ENCODE measurements at places on chromosomes 2 and 18.
A peak's percentile ranks its signal among the peaks of the same experiment; 100 is the strongest.

DNA sequence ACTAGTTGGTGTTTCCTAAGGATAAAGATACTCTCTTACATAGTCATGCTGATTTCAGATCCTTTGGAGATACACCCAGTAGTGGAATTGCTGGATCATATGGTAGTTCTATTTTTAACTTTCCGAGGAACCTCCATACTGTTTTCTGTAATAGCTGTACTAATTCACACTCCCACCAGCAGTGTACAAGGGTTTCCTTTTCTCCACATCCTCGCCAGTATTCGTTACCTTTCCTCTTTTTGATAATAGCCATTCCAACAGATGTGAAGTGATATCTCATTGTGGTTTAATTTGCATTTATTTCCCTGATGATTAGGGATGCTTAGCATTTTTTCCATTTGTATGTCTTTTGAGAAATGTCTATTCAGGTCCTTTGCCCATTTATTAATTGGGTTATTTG is 34.0 kb downstream of the ACTR2 start:
- DNase-seq: peak; percentile 43

GRCh38 chr2:55153584-55154299 is 78.4 kb downstream of the CLHC1 start:
- DNase-seq: no peak

- DNase-seq: no peak
Measured at GRCh38 chr18:36348331-36348730, 50.8 kb downstream of the FHOD3 start.

DNA sequence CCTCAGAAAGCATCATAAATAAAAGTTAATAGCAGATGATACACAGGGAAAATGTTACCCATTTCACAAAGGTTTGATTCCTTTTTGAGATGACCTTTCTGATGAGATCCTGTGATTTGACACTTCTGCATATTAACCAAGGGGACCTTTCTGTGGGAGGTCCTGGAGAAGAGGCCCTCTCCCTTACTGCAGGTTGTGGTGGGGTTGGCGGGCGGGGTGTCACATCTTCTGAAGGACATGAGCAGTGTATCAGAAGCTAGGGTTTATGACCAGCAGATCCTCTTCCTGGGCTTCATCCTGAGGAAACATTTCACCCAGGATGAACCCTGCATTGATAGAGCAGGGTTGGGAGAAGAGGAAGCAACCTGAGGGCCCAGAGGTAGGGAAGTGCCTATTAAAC is 37.2 kb upstream of the SCLY start:
- no peak for DNase-seq

DNA sequence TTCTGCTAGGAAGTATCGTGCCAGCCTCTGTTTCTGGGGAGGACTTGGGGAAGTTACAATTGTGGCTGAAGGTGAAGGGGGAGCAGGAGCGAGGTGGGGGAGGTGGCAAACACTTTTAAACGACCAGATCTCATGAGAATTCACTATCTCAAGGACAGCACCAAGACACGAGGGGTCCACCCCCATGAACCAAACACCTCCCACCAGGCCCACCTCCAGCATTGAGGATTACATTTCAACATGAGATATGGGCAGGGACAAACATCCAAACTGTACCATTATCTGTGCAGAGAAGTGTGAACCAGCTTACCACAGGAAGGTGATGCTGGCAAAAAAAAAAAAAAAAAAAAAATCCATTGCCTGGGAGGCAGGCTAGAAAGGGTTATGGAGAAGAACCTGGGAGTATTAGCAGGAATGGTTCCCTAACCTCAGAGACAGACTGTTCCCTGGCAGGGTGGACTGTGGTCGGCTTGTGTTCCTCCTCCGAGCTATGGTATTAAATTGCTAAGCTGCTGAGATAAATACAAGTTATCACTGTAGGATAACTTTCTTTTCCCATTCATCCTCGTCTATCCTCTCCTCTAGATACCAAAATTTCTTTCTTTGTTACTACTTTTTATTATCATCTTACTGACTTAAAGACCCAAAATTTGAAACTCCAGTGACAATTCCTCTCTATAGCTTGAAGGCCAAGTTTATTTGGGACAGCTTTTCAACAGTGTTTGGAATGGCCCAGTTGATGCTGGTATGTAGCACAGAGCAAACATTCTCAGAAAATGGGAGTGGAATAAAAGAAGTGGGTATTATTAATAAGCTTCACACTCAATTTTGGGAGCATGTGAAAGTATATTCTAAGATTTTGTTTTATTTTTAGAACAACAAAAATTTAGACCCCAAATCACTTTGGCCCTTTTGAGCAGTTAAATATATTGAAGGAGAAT is 73.7 kb upstream of the MAP3K20 start:
- DNase-seq: no peak

- no peak for DNase-seq
Measured at GRCh38 chr2:158973116-158973956, 4.9 kb downstream of the TANC1 start.

DNA sequence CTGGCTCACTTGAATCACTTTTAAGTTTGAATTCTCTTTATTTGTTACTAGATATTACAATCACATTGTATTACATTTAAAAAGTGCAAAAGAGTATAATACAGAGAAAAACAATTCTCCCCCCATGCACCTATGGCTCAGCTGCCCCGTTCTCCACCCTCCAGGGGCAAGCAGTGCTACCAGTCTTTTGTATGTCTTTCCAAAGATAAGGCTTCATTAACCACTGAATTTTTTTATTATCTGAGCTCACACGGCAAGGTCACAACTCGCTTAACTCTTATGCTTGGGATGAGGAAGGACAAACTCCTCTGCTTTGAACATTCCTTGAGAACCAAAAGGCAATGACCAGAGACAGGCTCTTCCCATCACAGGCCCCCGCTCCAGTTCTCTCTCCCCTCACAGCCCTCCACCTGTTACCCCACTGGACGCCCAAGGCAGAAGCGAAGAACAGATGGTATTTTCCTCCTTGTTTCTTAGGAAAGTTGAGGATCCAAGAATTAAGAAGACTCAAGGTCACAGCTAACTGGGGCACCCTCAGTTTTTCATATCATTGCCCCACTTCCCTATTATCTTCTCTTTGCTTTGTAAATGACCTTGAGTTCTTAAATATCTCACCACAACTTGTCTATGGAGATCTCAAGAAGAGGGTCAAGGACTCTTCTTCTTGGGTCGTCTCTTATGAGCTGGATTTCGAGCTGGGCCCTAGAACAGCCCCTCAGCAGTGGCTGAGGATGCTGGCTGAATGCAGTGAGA is 30.1 kb downstream of the SH2D6 start:
- DNase-seq: no peak

GRCh38 chr2:171652416-171652785 is 34.9 kb upstream of the DYNC1I2 start:
- DNase-seq: peak; percentile 64

- DNase-seq: peak; percentile 92
Measured at GRCh38 chr2:46655551-46656436, 176.4 kb downstream of the TMEM247 start.

DNA sequence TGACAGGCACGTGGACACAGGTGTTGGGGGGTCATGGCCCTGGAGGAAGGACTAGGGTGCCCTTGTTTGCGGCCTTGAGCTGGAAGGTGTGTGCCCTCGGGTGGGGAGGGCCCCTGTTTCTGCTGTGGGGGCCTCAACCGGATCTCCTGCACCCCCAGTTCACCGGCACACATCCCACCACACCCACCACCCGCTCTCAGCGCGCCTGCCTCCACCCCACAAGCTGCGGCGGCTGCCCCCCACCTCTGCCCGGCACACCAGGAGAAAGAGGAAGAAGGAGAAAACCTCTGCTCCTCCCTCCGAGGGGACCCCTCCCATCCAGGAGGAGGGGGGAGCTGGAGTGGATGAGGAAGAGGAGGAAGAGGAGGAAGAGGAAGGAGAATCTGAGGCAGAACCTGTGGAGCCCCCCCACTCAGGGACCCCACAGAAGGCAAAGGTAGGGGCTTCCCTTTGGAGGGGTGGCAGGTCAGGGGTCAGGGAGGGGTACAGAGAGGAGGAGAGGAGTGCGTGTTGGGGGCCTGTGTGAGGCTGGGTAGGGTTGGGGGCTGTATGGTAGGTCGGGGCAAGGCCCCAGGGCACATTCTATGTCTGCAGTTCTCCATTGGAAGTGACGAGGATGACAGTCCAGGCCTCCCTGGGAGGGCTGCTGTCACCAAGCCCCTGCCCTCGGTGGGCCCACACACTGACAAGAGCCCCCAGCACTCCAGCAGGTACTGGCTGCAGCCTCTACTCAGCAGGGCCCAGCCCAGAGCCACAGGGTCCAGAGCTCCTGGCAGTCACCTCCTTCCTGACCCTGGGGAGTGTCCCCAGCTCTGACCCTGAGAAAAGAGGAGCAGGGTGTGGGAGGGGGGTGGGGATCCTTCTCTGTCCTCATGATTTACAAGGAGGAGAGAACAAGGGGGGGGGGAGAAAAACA is 1.8 kb downstream of the SLC4A3 start:
- no peak for DNase-seq

DNA sequence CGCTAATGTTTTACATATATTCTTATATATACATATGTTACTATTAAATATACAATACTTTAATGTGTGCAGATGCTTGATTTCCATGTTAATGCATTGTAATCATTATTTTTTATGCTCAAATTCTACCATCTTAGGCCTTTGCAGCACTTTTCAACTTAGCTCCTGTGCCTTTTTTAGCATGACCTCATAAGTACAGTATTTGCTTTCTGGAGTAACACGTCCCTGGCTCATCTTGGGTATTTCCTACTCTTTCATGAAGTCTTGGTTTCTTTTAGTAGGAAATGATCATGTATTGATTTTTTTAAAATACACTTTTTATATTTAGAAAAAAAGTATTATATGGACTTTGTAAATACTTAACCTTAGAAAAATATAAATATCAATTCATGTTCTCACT is 36.5 kb downstream of the CAB39 start:
- DNase-seq: peak; percentile 41

GRCh38 chr18:22670914-22671313 is 253.2 kb upstream of the CTAGE1 start:
- no peak for DNase-seq

- no peak for DNase-seq
Measured at GRCh38 chr2:181348107-181348837, 108.9 kb upstream of the ITGA4 start.

DNA sequence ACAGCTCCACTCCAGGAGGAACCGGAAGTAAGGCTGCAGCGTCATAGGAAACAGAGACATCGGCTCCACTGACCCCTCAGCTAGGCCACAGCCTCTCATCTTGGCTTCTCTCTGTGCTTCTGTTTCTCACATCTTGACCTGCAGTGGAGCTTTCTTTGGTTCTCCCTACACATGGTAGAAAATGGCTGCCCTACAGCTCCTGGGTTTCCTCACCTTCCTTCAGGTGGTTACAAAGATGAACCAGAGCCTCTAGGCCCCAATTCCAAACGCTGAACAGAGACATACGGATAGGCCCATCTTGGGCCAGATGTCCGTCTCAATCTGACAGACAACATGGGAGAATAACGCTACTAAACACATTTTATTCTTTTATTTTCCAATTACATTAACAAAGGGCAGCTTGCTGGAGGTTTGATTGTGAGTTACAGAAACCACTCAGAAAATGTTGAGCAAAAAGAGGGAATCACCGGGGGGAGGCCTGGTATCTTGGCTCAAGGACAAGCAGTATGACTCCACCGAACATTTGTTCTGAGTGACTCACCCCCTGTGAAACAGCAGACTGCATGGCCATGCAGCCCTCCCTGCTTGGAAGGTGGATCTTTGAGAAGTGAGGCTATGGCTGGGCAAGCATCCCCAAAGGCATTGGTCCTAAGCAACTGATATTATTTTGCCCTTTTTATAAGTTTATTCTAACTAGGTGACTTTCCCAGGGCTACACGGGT is 303.5 kb downstream of the CDCA7 start:
- DNase-seq: peak; percentile 95

DNA sequence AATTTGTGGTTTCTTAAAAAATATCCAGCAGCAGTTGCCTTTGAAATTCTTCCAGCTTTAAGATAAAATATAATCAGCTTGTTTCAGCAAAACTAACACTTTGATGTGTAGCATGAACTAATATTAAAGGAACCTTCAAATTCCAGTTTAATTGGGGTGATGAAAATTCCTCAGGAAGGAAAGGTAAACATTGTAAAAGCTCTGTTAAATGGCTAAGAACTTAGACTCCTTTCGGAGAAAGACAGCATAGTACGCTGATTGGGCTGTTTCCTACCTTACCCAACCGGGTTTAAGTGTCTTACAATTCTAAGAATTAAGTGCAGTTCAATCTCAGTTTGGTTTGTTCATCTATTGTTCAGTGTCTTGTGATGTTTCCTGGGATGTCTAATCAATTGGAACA is 108.3 kb downstream of the CDH7 start:
- no peak for DNase-seq

GRCh38 chr2:1891971-1892486 is 147.7 kb upstream of the PXDN start:
- no peak for DNase-seq

DNA sequence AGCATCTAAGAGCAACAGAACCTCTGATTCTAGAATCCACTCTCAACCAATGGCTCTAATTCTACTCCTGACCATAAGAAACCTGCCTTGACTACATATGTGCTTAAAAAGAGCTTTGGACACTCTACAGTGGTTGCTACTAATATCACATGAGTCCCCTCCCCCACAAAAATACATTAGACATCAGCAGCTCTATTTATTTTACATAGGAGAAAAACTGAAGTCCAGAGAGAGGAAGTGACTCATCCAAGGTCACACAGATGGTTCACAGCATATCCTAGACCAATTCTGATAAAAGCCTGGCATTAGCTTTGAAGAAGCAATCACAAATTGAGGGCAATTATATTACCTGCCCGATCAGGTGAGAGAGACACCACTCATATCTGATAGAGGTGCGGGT is 49.8 kb downstream of the ALK start:
- DNase-seq: no peak

- no peak for DNase-seq
Measured at GRCh38 chr2:12641441-12641840, 75.3 kb upstream of the TRIB2 start.

DNA sequence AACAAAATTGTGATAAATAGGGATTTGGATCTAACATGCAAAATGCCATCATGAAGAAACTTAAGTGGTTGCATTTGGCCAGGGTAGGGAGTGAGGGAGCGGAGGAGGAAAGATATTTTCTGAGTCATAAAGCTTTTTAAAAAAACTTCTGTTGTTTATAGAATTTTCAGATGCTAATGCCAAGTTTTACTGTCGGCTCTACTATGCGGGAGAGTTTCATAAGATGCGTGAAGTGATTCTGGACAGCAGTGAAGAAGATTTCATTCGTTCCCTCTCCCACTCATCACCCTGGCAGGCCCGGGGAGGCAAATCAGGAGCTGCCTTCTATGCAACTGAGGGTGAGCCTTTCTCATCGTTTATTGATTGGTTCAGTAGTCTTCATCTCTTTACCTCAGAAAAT is 56.0 kb upstream of the PTH2R start:
- DNase-seq: peak; percentile 15

DNA sequence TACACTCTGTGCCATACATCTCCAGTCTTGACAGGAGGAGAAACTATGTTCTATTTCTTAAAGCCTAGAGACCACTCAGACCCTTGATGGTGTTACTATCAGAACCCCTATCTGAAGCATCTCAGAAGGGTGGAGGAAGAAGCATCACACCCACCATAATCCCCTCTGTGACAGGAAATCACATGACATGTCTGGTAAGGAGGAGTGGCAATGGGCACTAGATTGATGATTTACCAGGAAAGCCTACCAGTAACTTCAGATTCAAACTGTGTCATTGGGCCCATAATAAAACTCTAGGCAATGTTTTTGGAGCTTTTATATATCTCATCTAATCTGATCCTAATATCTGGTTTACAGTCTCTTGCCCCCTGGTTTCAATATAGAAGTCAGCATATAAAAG is 37.1 kb upstream of the C2orf66 start:
- DNase-seq: no peak

Data from EH (cell line).